ENCODE measurements at places on chromosomes 4 and X.
A peak's percentile ranks its signal among the peaks of the same experiment; 100 is the strongest.

DNA sequence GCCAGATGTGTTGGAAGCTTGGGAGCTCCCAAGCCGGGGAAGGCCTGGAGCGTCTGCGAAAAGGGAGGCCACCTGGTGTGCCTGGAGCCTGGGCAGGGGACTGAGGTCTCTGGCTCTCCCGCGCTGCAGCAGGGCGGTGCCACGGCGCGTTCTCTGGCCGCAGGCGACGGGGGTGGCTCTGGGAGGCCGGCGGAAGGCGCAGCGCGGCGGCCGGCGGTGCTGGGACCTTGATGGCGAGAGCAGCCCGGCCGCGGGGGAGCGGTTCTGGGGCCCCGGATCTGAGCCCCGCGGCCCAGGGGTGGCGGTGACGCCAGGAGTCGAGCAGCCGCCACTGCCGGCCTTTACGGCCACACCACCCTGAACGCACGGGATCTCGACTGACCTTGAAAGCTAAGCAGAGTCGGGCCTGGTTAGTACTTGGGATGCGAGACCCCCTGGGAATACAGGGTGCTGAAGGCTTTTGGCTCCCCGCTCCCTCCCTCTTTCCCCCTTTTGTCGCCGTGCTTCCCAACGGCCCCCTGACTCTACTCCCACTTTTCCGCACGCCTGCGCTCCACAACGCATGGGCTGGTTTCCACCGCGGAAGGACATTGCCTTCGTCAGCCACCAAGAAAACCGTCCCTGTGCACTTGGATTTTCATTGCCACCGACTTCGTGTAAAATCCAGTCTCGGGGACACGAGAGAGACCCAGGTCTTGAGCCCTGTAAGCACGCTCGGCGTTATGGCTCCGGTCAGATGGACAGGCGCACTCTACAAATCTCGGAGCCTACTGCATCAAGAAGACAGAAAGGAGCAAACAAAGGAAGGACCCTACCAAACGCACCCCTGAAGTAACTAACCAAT, 9.5 kb downstream of the FRG2 start:
- DNase-seq: no peak

GRCh38 chrX:153820601-153821000, 9.7 kb downstream of the PDZD4 start:
- no peak for DNase-seq

DNA sequence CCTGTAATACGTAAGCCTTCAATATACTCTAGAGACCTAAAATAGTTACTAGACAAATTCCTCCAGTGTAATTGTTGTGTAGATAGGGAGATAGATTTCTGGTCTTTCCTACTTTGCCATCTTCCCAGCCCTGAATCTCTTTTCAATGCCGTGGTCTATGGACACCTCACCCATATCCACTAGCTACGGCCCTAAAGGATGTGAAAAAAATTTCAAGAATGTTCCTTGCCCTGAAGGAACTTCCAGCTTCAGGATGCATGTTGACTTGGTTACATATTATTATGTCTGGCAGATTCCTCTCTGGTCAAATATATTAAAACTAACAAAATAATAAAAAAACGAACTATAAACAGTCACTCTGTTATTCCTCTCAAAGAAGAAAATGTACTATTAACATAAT, 52.4 kb upstream of the TSPAN5 start:
- DNase-seq: no peak

DNA sequence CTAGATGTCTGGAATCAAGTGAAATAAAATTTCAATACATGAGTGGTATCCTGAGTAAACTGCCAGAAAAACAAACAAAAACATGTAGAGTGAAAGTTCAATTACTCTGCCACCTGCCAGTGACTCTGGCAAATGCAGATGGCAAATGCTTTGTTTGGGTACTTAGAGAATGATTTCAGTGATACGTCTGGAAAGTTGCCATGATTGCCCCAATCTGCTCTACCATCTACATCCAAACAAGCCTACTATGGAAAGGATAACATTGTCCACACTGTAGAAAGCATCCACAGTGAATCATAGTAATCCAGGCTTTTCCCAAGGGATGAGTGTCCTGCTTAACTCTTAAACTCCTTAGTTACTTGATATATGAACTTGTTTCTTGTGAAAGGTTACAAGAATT, 3.4 kb downstream of the SPATA4 start:
- no peak for DNase-seq

- no peak for DNase-seq
Measured at GRCh38 chrX:41257801-41258200, 76.2 kb upstream of the DDX3X start.

GRCh38 chr4:61786211-61786610, 586.1 kb downstream of the ADGRL3 start:
- DNase-seq: no peak

DNA sequence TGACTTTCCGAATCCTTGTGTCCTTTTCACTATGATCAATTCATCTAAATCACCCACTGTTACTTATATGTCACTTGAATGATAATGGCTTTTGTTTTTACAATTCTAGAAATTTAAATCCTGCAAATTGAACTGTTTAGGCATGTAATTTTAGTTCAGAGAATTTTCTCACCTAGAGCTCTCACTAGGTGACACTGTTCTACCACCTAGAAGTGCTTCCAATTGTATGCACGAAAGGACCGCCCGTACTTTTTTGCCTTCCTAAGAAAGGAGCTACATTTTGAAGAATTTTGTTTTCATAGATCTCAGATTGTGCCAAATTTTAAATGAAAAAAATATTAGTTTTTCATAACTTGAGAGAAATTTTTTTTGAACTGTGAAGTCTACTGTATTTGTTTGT, 481.6 kb upstream of the FSTL5 start:
- no peak for DNase-seq

GRCh38 chr4:153520801-153521329, 54.7 kb downstream of the TMEM131L start:
- no peak for DNase-seq

DNA sequence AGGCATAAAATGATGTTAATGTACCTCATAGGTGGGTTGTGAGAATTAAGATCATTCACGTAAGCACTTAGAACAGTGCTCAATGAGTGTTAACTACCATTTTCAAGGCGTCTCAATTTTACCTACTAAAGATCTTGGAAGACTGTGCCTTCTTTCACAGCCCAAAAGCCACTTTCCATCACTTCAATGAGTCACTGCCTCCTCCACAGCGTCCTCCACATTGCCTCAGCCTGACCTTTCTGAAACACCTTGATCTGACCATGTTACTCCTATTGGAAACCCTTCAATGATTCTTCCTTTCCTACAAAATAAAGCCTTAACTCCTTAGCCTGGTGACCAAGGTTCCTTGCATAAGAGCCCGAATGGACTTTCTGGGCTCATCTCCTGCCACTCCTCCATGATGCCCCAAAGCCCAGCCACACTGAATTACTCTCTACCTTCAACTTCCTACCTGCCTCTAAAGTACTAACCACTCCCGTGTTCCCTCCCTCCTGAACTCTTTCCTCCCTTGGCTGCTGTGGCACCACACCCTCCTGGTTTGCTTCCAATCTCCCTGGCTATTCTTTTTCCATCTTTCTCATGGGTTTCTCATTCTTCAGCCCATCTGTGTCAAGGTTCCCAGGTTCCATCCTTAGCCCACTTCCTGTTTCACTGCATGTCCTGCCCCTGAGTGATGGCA, 22.1 kb downstream of the SLC25A53 start:
- DNase-seq: no peak

- no peak for DNase-seq
Measured at GRCh38 chrX:57929373-57929772, 19.1 kb upstream of the ZXDA start.

DNA sequence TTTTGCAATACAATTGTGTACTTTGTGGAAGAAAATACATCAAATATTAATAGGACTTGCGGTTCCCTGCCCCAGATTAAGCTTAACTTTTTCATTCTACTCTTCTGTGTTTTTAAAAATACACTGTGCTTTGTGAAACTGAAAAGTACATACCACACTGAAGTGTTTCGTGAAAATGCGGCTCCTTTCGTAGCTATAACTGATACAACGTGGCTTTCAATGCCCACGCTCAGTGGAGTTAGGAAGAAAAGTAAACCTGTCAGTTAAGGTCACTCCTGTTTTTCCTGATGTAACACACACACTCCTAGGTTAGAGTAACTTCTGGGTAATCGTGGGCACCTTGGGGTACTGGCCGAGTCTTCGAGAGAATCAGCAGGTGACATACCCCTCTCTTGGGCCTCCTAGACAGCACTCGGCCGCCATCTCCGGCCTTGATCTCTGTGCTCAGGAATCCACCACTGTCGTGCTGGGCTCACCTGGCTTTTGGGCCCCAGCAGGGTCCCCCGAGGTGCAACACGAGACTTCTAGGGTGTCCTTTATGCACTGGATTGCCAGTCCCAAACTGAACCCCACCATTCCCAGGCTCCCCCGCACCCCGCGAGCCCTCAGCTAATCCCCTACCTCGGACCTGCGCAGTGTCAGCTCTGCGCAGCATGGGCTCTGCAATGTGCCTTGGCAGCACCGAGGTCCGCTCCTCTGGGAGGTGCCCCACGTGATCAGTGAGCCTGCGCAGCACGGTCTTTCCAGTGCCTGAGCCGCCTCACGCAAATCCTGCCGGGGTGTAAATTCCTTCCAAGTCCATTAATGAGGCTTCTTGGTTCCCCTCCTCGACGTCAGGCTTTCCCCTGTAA, 162.6 kb upstream of the INTU start:
- DNase-seq: no peak

DNA sequence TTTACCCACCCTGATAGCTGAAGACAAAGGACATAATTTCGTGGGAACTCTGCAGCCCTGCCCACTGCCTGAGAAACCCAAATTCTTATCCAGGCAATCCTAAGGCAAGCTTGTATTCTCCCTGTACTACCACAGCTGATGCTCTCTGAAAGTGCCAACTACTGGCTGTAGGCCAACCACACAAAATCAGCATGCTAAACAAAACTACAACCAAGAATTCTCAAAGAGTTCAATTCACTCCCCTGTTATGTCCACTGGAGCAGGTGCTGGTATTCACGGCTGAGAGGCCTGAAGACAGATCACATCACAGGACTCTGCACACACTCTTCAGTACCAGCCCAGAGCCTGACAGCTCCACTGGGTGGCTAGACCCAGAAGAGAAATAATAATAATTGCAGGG, 375.9 kb upstream of the NDST4 start:
- DNase-seq: no peak

DNA sequence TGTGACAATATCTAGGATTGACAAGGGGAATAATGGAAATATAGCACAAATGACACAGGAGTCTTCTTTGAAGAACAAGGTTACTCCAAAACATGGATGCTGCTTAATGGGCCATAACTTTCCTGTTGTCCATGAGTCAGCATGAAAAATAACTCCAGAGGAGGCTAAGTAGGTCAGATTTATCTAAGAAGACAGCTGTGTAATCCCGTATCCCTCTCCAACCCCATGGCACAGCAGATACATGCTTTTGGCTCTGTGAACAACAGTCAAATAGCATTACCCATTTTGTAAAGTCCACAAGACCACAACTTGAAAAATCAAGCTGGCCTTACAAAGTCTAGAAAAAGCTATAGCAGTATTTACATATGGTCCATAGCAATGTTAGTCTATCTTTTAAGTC, 2.1 kb upstream of the TMEM131L start:
- DNase-seq: peak; percentile 5

GRCh38 chr4:25914670-25915352, 791 bp downstream of the SMIM20 start:
- DNase-seq: no peak

DNA sequence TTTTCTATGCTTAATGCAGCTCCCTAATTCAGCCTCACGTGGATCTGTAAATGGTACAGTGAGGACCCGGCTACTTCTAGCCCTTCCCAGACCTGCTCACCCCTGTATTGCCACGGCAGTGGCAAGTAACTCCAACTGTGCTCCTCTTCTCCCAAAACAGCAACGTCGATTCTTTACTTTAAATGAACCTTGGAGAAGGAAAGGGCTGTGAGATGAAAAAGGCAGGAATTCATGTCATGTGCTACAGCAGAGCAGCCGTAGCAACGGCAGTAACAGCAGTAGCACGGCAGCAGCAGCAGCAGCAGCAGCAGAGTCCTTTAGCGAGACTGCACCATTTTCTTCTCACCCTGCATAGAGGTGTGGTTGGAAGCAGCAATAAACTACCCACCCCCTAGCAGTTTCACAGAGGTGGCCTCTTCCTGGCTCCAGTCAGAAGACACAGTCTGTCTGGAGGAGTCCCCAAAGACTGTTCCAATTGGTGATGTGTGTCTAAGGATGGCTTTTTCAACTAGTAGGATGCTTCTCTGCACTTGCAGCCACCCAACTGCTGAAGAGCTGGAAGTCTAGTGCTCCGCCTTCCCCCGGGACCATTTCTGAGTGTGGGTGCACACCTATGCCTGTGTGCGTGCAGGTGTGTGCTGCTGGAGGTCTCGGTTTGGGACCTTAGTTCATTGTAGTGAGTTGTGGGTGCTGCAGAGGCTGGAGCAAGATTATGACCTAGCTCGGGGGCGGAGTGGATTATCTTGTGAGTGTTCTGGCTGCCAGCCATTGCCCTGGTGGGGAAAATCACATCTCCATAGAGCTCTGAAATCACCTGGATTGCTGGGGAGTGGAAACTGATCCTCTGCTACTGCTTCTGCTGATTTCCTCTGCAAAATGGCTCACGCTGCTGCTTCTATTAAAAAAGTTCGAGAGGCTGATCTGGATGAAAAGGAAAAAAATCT, 67.2 kb downstream of the ANK2 start:
- DNase-seq: no peak

- no peak for DNase-seq
Measured at GRCh38 chr4:112060212-112060611, 85.0 kb upstream of the FAM241A start.

GRCh38 chrX:152900937-152901445, 3.1 kb downstream of the ZNF185 start:
- no peak for DNase-seq

DNA sequence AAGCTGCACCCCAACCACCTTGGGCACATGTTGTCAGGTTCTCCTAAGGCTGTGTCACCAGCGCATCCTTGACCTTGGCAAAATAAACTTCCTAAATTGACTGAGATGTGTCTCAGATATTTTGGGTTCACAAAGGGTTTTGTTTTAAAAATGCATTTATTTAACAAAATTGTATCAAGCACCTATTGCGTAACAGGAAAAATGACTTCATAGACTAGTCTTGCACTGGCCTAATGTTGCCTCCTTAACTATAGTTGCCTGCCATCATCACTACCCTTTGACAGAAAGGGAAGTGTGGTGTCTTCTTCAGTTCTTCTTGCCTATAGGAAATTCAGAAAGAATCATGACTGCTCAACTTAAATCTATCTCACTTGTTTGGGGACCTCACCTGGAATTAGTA, 374.2 kb downstream of the SH2D1A start:
- DNase-seq: no peak

DNA sequence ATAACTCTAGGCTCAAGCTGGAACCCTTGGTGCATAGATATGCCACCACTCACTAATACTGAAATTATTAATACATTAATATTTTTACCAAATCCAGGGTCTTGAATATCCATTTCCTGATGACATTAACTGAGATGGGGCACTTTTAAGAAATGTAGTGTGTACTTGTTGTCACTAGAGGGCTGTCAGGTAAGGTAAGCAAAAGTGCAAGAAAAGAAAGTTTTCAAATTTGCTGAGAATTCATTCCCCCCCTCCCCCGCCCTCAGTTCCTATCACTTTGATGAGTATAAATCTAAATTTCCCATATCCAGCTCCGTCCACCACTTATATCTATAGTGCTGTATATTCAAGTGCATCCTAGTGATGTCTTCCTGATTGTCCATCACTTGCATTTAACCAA, 20.5 kb upstream of the WDR44 start:
- DNase-seq: no peak

GRCh38 chr4:172163215-172163614, 350.0 kb downstream of the GALNTL6 start:
- no peak for DNase-seq

Data from pancreas (tissue), 10 donors.